CD4-positive, alpha-beta T cell treated with Interleukin-1 beta for 1 hour (primary cell): ENCODE measurements at places on chromosomes 11 and 22.

DNA sequence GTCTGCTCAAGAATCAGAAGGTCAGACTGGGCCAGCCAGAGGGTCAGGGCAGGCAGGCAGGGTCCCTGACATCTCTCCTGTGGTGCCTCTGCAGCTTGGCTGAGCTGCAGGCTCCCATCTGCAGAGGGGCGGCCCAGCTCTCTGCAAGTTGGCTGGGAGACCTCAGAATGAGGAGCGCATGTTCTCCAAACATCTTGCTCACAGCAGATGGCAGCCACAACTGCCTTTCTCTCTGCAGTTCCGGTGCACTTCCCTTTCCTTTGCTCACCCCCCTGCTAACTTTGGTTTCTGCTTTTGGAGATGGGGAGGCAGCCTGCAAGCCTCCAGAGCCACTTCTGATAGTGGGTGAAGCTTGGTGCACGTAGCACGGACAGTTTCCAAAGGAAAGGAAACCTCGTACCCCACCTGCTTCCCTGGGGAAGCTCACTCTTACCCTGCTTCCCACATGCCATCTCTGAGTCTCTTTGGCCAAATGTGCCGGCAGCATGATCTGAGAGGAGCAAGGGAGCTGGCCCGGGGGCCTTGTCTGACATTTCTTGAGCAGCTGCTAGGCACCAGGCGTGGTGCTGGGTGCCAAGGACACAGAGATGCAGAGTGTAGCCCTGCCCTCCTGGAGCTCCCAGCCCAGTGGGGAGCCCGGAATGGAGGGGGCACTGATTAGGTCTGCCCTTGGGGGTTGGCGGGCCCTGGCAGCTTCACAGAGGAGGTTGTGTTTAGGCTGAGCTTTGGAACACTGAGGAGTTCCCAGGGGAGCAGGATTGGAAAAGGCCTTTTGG lies 18.2 kb downstream of the DAGLA start:
- DNase-seq = no peak

DNA sequence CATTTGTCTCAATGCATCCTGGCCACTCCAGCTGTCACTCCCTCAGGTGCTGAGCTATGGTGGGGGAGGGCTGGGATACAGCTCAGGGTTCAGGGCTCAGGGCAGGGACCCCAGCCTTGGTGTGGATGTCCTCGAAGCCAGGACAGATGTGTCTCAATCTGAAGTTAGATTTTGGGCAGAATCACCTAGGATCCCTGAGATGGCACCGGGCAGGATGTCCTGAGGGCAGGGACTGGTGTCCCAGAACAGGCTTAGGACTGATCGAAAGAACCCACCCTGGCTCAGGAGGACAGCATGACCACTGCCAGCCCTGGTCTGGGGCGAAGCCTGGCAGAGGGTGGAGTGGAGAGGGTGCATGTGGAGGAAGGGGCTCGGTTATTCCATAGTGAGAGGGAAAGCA lies 96.8 kb upstream of the THY1 start:
- no peak for DNase-seq

DNA sequence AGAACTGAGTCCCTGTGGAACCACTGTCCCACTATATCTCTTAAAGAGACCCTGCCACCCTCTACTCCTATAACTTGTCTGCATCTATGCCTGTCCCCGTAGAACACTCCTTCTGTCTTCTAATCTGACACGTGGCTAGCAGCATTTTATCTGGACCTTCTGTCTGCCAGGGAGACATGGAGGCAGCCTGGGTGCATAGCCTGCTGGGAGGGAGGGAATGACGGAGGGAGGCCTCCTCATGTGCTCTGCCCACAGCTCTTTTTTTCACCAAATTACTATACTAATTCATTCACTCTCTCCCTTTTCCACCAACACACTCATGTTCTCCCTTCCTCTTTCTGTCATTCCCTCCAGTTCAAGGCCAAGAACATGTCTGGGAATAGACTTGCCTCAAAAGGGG lies 7.6 kb upstream of the THRSP start:
- DNase-seq = no peak

DNA sequence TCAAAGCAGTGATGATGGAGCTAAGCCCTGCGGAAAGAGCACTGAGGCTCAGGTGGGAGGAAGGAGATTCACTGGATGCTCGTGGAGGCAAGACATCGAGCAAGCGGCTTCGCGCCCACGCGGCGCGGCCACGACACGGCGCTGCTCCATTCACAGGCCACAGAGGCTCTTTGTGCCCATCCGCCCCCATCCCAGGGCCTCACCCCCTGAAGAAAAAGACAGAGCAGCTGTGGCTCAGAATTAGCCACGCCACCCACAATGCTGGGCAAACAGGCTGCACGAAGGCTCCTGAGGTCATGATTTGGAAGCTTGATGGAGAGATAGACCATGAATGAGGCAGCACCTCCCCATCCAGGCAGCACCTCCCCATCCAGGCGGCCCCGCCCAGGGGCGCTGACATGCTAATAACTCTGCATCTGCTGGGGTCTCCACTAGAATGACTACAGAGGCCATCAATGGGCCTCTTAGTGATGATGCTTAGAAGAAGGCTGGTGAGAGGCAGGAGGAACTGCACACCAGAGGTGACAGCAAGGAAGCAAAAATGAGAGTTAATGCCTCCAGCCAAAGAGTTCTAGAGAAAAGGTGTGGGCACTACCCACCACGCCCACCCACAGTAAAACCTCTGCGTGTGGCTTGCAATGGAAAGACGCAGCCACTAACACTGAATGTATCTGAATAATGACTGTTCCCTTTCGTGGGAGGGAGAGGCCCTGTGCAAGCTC lies 43.5 kb downstream of the MYH9 start:
- DNase-seq = no peak

GRCh38 chr11:18768472-18768901 lies 23.1 kb downstream of the PTPN5 start:
- DNase-seq = no peak

GRCh38 chr22:41920271-41920976 lies 5.5 kb upstream of the SHISA8 start:
- DNase-seq = no peak

GRCh38 chr11:132122735-132123134 lies 752.3 kb downstream of the NTM start:
- DNase-seq = no peak

GRCh38 chr22:29987137-29987536 lies 93.1 kb upstream of the HORMAD2 start:
- no peak for DNase-seq

GRCh38 chr11:66336234-66337102 lies at the start of gene RIN1:
Gene RIN1, minus strand, starts transcription at chr11:66336434. Its CDS starts 32 bp downstream, at chr11:66336402.
- peak; percentile 71 for DNase-seq

- DNase-seq = no peak
These were observed 1.6 kb upstream of the WT1 start for GRCh38 chr11:32436751-32437494.

- DNase-seq = no peak
These were observed 19.9 kb downstream of the IFT27 start for GRCh38 chr22:36756031-36756430.

DNA sequence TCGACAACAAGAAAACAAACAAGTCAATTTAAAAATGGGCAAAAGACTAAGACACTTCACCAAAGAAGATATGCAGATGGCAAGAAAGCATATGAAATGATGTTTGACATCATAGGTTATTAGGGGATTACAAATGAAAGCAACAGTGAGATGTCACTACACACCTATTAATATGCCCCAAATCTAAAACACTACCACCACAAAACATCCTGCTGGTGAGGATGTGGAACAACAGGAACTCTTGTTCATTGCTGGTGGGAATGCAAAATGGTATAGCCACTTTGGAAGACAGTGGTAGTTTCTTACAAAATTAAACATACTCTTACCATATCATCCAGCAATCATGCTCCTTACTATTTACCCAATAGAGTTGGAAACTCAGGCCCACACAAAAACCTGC lies 29.0 kb downstream of the PRRG4 start:
- no peak for DNase-seq

DNA sequence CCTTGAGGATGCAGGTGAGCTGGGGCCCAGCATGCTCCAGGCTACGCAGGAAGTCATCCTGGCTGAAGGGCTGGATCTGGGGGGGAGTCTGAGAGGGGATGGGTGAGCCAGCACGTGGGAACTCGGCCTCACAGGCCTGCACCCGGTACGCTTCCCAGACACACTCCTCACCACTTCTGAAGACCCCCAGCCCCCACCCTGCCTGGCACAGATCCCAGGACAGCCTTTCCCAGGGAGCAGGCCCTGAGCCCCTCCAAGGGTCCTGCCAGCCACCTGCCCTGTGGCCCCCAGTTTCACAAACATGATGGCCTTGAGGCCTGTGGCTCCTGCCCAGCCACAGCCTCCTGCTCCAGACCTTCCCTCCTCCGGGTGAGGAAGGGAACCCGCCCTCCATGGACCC lies 5.6 kb upstream of the PLXNB2 start:
- DNase-seq = no peak

DNA sequence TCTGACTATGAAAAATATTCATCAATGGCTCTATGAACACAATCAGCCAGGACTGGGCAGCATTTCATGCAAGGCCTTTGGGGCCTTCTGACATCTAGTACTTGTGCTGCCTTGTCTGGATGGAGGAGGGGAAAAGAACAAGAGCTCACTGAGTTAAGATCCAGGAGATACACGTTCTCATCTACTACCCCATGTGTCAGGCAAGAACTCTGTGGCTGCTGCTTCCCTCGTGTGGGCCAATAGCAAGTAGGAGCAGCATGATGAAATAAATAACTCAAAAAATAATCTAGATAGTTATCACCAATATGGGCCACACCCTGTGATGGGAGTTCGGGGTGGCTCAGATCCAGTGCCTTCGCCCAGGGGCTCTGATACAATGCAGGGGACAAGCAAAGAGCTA lies 7.3 kb downstream of the KCNE3 start:
- no peak for DNase-seq

GRCh38 chr11:130181295-130182272 lies 22.0 kb downstream of the ST14 start:
- DNase-seq = no peak

- no peak for DNase-seq
These were observed 8.6 kb downstream of the REXO2 start for GRCh38 chr11:114447892-114448291.

- no peak for DNase-seq
These were observed 14.7 kb downstream of the MPEG1 start for GRCh38 chr11:59197991-59198390.

DNA sequence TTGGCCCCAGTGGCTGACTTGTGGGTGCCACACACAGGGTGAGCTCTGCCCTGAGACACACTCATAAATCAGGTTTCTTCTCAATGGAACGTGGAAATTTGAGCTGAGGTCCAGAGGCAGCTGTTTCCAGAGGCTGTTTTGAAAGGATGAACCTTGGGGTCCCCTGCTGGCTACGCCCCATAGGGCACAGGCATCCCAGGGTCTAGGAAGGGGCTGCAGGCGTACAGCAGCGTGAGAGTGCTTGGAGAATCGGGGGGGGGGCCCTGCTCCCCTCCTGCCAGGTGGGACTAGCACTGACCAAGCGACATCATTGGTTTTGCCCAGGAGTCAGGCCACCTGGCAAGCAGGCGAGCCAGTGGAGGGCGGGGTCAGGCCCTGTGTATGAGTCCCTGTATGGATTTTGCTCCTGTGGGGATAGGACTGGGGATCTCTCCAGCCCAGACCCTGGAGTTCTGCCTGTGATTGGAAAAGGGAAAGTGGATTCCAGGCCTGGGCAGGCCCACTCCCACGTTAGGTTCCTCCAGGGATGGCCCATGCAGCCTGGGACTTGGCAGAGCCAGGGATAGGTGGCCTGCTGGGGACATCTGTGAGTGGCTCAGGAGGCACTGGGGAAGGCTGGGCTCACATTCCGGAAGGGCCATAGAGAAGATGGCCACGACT lies 61.0 kb downstream of the FBXO7 start:
- no peak for DNase-seq

DNA sequence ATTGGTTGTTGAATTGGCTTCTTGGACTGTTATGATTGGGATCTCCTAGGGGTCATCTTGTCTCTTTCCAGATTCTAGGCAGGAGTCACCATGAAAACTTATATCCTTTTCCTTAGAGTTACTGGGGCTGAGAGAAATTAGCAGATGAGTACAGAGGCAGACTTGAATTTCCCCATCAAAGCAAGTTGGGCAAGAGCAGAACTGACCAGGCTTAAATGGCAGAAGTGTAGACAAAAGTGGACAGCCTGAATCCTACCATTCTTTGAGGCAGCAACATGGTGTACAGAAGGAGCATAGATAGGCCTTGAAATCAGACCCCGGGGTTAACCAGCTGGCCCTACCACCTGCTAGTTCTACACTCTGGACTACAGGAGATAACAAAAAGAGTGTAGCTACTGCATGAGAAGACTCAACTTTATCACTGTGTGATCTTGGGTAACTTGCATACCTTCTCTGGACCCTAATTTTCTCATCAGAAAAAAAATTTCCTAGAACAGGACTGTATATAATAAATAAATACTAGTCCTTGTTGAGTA lies 427.4 kb upstream of the CADM1 start:
- no peak for DNase-seq

GRCh38 chr11:74092425-74092824 lies 78.4 kb downstream of the C2CD3 start:
- no peak for DNase-seq

DNA sequence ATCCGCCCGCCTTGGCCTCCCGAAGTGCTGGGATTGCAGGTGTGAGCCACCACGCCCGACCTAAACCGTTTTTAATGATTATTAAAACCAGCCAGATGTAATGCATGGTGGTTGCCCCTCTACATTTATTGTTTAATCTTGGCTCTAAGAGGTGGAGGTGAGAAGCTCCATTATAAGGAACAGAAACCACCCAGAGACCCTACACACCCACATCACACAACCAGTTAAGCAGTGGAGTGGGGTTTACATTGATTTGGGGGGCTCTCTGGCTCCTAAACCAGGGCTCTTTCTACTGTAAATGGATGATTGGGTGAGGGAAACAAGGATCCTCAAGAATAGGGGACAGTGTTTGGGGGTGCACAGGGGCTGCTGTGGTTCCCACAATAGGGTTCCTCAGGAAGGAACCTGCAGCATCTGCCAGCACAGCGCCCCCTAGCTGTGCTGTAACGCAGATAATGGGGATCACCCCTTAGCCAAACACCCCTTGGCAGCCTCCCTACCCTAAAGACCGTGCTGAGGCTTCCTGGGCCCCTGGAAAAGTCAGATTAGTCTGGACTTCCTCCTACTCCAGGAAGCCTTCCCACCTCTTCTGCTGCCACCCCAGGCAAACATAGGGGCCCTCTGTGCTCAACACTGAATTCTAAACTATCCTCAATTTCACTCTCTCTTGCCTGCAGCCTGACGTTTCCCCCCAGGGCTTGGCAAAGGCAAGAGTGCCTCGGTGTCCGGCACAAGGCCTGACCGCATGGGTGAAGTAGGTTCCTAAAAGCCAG lies 2.4 kb downstream of the MPST start:
- peak; percentile 59 for DNase-seq

- DNase-seq = no peak
These were observed 48.7 kb downstream of the VSIG10L2 start for GRCh38 chr11:125994509-125994908.

DNA sequence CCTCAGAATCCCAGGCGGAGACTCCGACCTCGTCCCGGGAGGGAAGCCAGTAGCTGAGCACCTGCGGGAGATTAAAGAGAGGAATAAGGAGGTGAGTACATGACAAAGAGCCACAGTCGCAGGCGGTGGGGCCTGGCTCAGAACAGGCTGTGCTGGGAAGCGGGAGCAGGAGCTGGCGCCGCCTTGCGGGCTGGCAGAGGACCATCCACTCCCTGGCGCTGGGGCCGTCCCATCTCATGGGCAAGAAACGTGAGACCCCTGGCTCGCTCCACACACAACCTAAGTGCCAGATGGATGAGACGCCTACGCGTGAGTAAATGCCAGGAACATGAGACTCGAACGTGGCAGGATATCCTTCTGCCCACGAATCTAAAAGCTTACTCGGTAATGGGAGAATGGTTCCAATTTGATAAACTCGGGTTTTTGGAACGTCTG lies 6.3 kb downstream of the CEND1 start:
- peak; percentile 19 for DNase-seq
